CD4-positive, alpha-beta T cell treated with Interleukin-1 beta for 1 hour (primary cell): ENCODE measurements at places on chromosomes 1 and 21.
A peak's percentile ranks its signal among the peaks of the same experiment; 100 is the strongest.

DNA sequence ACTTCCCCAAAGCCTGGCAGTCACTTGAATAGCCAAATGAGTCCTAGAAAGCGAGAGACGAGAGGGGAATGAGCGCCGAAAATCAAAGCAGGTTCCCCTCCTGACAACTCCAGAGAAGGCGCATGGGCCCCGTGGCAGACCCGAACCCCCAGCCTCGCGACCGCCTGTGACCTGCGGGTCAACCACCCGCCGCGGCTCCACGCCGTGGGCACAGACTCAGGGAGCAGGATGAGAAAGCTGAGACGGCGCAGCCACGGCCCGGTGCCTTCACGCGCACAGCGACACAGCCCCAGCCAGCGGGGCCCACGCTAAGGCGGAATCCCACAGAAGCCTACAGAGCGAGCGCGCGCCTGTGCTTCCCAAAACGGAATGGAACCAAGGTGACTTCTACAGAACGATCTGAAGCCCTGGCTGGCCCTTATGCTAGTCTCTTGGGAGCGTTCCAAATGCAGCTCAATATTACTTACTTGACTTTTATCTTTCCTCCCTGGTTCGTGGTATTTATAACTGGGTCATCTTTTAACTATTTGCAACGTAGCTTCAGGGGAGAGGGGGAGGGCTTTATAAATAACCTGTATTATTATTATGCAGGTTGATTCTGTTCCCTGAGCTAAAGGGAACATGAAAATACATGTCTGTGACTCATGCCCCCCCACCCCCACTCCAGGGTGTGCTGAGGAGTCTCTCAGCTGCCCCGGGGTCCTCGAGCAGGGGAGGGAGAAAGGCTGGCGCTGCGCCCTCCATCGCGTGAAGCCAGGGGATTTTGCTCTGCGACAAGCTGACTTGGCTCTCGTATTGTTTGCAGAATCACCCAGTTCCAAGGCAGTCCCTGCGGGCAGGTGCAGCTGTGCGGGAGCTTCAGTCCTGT lies 1.7 kb downstream of the TSPEAR start:
- DNase-seq: no peak

- DNase-seq: no peak
Measured at GRCh38 chr1:174914991-174915390, 84.8 kb upstream of the CACYBP start.

DNA sequence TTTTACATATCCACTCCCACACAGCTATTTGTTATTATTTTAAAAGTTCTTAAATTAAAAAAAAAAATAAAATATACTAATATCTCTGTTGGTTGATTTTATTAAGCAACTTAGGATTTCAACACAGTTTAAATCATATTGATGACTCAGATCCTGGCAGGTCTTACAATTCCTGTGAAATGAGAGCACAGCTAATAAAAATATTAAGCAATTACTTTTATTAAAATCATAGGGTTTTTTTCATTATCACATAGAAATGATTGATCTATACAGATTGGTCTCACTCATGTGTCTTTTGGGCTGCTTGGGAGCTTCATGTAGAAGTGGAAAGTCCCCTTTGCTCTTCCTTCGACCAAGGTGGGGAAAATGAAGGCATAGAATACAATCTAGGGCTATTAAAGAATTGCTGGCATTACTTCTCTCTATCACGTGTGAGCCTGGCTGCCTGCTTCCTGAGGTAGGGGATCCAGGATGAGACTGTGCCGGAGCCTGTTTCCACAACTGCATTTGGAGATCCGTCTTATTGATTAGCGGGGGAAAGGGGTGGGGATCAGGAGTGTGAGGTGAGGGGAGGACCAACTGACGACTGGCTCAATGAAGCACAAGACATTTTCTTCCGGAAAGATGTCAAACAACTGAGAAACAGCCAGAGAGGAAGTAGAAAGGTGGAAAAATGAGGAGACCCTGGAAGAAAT lies 858.0 kb downstream of the USP25 start:
- no peak for DNase-seq

DNA sequence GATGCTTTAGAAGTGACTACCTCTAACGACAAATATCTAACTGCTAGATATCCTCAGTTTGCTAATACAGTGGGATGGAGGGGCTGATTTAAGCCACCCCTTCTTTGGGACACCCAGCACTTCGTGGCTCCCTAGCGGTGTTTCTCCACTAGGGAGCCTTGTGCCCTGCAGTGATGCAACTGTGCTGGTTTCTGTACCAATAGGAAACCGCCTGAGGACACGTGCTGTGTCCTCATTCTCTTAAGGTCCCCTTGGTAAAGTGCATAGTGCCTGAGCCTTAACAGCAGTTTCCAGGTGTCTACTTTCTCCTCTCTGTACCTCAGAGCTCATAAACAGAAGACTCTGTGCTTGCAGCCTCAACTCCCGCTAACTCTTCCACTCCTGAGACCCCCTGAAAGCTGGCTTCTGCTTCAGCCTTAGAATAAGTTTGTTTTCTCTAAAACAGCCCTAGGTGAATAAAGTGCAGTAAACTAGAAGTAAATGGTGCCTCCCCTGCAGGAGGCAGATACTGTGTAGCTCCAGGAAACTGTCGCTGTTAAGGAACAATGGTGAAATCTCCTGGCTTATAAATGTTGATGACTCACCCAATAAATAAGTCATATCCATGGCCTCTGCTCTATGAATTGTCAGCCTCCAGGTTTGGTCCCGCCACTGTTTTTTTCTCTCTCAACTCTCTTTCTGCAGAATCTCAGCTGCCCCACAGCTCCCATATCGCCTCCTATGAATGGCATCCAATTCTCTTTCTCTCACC lies 130.4 kb downstream of the AK5 start:
- DNase-seq: no peak

DNA sequence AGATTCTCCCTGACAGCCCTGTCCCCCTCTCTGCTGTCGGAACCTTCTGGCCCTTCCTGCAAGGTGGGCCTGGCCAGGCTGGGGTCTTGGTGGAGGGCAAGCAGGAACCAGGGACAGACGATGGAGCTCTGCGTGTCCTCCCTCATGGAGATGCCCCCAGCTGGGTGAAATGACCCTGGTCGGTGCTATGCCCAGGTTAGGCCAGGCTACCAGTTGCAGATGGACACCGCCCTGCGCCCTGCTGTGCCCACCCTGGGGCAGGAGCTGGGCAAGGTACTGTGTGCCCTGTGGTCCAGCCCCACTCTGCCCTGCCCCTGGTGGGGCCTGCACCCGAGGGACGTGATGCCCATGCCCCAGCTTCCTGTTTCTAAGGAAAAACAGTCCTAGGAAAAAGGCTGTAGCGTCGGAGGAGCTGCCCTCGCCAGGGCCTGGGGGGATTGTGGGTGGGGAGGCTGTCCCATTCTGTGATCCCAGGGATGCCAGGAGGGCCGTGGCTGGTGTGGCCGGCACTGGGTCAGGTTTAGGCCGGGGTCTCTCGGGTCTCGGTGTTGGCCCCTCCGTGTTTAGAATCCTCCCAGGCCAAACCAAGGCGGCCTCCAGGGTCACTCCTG lies 77.6 kb downstream of the MORN1 start:
- no peak for DNase-seq

DNA sequence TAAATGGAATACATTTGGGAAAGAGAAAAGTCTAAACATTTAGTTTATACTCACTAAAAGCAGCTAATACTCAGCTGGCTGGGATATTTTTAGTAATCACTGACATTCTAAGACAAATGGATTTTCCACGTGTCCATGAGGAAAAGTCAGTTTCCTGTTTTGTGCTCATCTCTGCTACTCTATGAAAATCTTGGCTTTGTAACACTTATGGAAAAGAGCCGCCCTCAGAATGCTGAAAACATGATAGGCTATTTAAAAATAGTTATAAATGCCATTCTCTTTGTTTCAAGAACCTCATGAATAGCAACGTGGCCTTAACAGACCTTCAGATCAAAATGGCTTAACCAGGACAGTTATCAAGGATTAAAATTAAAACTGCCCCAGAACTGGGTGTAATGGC lies 29.9 kb downstream of the MRAP start:
- no peak for DNase-seq

DNA sequence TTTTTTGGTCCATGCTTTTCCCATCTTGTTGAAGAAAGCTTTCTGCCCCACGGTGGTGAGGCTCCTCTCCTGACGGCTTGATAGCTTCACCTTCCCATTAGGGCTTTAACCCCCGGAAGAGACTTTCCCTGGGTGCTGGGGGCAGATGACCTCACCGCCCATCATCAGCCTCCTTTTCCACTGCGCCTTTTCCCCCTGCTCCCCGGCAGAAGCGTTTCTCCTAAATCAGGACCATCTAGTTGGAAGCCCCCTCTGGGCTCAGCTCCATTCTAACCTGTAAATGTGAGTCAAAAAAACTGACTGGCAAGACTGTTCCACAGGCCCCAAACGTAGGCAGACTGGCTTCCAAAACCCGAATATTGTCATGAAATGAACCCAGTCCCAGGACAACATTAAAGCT lies 6.7 kb downstream of the POFUT2 start:
- no peak for DNase-seq

- no peak for DNase-seq
Measured at GRCh38 chr21:36962098-36962780, 4.2 kb downstream of the HLCS start.

- DNase-seq: no peak
Measured at GRCh38 chr1:53733975-53734649, 4.9 kb downstream of the GLIS1 start.

- DNase-seq: peak; percentile 54
Measured at GRCh38 chr1:180213401-180214170, 16.5 kb upstream of the LHX4 start.

GRCh38 chr1:27515626-27516025 lies 25.7 kb upstream of the WASF2 start:
- DNase-seq: no peak

- peak; percentile 75 for DNase-seq
Measured at GRCh38 chr1:224182057-224182865, 779 bp upstream of the DEGS1 start.

DNA sequence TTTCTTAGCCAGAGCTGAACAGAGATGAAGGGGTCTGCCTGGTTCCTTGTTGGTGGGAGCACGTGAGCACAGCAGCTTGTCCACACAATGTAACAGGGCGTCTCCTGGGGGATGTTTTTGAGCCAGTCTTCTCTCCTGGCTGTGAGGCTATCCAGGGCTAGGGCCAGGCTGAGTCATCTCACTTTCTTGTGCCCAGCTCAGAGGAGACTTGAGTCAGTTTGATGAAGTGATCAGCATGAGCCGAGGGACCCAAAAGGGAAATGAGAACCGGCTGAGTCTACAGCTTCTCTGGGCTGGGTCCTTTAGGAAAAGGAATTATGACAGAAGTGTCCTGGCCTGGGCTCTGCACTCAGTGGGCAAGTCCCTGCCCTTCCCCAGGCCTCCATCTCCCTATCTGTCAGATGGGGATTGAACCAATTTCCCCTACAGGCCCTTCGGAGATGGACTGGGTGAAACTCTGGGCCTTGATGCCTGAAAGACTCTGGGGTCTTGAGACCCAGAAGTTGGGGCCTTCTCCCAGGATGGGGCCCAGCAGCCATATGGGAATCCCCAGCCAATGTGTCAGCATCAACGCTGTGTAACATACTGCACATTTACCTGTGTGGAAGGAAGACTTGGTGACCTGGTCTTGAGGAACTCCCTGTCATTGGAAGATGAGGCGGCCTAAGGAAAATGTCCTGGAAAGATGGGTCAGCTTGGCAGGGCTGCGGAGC lies 36.6 kb downstream of the DMRTB1 start:
- DNase-seq: no peak

DNA sequence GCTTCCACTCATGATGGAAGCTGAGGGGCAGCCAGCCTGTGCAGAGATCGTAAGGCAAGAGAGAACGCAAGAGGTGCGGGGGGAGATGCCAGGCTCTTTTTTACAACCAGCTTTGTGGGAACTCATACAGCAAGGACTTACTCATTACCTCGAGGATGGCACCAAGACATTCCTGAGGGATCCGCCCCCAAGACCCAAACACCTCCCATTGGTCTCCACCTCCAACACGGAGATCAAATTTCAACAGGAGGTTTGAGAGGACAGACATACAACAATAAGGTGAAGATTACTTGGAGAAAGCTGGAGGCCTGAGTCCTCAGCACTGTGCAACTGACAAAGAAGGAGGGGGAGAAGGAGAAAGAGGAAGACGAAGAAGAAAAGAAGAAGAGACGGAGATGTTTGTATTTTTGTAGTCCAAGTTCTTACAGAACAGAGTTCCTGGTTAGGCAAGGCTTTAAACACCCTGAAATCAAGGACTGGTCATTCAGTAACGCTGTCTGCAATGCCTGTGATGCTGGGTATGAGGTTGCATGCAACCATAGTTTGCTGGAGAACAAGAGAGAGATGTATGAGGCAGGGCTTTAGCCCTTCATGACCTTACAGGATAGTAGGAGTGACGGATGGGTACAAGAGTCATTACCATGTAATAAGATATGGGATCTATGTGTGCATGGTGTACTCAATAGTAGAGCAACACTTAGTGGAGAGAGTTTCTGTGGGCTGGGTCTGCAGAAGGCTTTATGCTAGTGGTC lies 19.7 kb upstream of the GALNT2 start:
- no peak for DNase-seq

GRCh38 chr1:151990856-151991198 lies 2.8 kb downstream of the S100A10 start:
- no peak for DNase-seq

- DNase-seq: no peak
Measured at GRCh38 chr1:40658751-40659648, 6.5 kb downstream of the RIMS3 start.

DNA sequence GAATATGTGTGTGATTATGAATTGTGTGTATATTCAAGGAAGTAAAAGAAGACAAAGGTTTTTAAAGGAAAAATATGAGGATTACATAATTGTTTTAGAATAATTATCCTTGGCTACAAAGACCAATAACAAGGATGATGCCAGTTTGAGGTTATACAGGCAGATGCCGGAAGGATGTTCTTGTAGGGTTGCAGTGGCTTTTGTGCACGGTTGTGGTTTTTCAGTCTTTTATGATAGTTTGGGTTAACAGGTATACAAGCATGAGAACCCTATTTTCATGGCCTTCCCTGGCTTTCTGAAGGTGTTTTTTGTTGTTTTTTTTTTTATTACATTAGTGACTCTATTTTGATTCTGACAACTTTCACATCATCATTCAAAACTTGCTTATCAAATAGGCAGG lies 4.9 kb downstream of the CR2 start:
- DNase-seq: peak; percentile 47

GRCh38 chr1:86747304-86747703 lies 42.9 kb downstream of the SH3GLB1 start:
- DNase-seq: no peak

GRCh38 chr1:59532102-59532501 lies 235.2 kb downstream of the FGGY start:
- DNase-seq: no peak

DNA sequence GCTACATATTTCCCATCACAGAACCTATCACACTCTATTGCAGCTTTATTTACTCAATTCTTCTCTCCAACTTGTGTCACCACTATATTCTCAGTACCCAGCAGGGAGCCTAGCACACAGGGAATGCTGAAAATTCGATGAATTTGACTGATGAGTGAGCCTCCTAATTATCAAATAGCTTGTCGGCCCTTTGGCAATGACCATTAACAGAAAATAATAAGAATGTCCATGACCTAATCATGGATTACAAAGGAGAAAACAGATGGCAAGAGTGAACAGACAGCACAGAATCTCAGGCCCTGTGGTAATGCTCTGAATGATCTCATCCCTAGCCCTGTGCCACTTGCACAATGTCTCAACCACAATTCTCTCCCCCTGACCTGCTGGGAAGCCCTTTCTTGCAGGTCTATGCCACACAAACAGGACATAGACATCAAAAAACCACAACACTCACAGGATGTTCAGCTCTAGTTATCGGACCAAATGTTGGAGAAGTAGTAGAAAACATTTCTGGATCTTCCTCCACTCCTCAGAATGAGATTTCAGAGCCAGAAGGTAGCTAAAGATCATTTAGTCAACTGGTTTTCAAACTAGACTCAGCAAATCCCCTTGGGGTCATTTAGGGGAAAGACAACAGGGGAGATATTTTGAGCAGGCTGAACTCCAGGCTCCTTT lies 68.4 kb downstream of the LUZP1 start:
- DNase-seq: peak; percentile 60
